D721Med (cell line): ENCODE measurements at places on chromosomes 4 and X.

GRCh38 chr4:92519727-92520126, 216.0 kb downstream of the GRID2 start:
- DNase-seq = no peak

GRCh38 chr4:163901319-163901718, 406.8 kb downstream of the TMA16 start:
- DNase-seq = no peak

DNA sequence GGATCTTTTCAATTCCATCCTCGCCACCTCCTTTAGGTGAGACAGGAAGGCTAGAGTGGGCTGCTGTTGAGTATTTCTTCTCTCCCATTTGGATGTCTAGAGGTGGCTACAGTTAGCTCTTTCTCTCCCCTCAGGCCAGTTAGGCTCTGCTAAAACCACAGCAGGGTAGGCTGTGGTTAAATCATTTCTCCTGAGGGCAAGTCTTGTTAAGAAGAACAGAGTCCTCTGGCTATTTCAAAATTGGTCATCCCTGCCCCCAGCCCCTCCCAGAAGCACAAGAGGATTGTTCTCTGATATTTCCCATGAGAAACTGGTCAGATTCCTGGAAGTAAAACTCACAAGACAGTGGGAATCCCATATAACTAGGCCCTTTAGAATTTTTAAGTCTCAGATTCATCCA, 1359.5 kb downstream of the TECRL start:
- DNase-seq = no peak

- DNase-seq = no peak
Observed at GRCh38 chr4:140038031-140038533, 115.9 kb downstream of the MAML3 start.

DNA sequence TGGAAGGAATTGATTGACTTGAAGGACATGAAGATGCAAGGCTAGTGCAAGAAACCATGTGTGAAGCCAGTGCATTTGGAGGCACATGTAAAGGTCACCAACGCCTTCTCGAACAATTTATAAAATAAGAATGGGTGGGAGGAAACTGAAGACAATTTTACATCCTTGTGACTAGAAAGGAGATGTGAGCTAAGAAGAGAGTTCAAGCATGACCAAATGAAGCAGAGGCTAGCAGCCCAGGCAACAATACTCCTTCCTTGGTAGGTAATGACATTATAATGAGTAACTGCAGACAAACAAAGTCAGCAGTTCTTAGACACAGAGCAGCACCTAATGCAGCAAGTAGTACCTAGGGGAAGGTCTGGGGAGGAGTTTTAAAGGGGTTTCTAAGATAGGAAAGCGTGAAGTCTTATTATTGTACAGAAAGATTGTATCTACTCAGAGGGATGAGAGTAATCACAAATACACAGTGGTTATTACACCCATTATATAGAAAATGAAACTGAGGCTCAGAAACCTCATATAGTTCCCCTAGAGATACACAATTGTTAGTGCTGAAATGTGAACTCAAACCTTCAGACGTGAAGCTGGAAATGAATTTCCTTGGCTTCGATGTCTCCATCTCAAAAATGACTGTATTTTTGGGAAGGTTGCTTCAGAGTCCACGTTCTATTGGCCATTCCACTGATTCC, 56.1 kb downstream of the ATXN3L start:
- no peak for DNase-seq

GRCh38 chr4:143728166-143728565, 27.7 kb upstream of the FREM3 start:
- DNase-seq = no peak

DNA sequence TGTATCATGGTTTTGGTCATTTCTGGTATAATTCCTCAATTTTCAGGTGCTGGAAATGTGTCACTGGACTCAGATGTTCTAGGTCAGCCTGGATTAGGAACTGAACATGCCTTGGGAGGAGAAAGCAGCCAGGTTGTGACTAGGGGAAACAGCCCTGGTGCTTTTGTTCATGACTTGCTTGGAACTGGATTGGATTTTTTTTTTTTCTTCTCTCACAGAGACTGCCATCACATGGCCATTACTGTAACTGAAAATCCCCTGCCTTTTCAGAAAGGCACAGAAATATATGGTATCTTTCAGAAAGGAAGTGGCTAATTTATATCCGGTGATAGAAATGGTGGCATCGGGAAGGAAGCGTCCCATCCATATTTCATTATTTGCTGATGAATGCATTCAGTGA, 34.6 kb downstream of the SEPTIN11 start:
- no peak for DNase-seq

- no peak for DNase-seq
Observed at GRCh38 chr4:27701606-27702005, 841.0 kb downstream of the STIM2 start.

GRCh38 chr4:3226944-3227343, 22.0 kb upstream of the MSANTD1 start:
- no peak for DNase-seq

DNA sequence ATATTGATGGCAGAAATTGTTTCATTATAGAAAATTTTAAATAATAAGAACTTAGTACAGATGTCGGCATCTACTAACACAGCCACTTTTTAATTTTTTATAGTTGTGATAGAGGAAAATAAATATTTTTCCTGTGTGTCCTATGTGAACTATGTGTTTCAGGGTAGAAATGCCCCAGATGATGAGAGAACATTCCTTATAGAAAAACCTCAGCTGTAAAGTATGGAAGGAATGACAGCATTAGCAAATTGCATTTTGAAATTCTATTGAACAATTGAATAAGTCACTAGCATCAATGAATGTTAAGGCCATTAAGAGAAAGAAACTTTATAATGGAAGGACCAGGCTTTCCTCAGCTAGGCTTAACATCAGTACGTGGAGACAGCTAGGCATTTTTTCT, 149.2 kb downstream of the CFAP299 start:
- DNase-seq = no peak

DNA sequence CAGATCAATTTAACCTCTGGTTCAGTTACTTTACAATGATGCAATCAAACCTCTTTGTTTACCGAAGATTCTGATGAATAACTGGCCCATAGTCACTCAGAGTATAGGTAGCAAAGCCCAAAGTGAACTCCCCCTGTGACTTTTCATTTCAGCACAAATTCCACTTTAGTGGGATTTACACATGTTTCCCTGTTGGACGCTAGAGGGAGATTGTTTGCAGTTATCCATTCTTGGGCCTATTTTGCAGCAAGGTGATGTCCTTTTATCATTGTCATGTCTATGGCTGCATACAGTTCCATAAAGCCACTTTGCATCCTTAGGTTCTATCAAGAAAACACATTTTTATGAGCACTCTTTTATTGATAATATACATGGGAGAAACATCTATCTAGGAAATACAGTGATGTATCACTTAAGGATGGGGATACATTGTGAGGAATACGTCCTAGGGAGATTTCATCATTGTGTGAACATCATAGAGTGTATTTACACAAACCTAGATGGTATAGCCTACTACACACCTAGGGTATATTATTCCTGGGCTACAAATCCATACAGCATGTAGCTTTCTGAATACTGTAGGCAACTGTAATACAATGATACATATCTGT, 14.5 kb upstream of the DKK2 start:
- DNase-seq = no peak

DNA sequence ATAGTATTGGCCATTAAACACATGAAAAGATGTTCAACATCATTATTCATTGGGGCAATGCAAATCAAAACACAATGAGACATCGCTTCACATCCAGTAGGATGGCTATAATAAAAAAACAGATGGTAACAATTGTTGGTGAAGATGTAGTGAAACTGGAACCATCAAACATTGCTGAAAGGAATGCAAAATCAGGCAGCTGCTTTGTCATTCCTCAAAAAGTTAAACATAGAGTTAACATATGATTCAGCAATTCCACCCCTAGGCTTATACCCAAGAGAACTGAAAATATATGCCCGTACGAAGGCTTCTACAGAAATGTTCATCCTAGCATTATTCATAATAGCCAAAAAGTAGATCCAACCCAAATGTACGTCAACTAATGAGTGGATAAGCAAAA, 144.0 kb upstream of the NAP1L5 start:
- no peak for DNase-seq

DNA sequence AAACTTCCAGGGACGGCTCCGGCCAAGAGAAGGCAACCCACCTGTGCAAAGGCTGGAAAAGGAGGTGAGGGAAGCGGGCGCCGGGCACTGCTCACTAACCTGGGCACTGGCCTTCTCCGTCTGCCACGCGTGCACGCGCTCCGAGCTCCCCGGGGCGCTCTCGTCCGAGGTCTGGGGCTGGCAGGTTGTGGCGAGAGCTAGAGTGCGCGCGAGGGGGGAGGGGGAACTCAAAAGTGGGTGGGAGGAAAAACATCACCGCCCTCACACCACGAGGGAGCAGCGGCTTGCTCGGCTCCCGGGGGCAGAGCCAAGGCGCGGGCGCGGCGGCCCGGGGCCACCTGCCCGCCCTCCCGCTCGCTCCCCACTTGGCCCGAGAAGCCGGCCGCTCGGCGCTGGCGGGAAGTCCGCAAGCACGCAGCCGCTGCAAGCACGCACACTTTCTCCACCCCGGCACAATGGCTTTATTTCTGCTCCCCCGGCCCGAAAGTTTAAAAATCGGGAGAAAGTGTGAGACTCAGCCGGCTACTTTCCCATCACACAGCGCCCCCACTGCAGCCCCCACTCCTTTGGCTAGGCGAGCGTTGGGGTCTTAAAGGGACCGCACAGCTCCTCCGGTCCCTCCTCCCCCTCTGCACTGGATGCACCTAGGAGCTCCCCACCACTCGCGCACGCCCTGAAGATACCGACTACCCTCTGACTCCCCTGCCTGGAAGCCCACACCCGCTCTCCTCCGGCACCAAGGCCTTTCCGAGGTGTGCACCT, at the start of gene CHRDL1:
Gene CHRDL1 (minus strand): TSS at position 173 of the 762 bp plus-strand sequence. CDS start 3,636 bp downstream, outside the sequence.
- no peak for DNase-seq

DNA sequence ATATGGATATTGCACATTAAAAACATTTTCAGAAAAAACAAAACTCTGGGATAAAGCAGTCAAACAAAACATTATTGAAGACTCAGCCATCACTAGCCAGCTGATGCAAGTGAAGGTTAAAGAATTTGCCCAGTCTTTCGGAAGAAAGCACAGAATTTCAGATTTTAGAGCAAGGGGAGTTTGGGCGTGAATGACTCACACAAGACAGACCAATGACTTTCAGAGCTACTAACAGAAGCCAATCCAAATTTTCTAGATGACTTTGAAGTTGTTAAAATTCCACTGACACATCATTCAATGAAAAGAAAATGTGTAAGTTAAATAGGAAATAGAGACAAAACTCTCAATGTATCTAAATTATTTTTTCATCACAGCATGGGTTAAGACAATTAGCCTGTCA, 4.0 kb downstream of the MRFAP1L1 start:
- no peak for DNase-seq

GRCh38 chr4:4504783-4505182, 37.1 kb downstream of the STX18 start:
- DNase-seq = no peak

DNA sequence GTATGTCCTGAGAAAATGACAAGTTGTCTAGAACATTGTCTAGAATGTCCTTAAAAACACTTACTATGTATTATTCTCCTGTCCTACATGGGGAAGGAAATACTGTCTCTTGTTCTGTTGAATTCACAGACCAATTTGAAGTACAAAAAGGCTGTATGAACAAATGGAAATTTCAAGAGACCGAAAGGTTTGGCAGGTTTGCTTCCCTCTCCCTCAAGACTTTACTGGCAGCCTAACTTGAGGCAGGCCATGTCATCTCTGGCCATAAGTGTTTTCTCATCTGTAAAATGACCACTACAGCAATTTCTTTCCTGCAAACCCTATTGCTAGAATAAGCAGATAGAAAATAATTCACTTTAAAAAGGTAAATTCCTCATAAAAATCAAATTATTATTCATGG, 191.2 kb upstream of the BMP3 start:
- no peak for DNase-seq

GRCh38 chr4:91064157-91064853, 937.1 kb downstream of the CCSER1 start:
- no peak for DNase-seq
